ENCODE measurements at places on chromosomes 5 and 9.

DNA sequence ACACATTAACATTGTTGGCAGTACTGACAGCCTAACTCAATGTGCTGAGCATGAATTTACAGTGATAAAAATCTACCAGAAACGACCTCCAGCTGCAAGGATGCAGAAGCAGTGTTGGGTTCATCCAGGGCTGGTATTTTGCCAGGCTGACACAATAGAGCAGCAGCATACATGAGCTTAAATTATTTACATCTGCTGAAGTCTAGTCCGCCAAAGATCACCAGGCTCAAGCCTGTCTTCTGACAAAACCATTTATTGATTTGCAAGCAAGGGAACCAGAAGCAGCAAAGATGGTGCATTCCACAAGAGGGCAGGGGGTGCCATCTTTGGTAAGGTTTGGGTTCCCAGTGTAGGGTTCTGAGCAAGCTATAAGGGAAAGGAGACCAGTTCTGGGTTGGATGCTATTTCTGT is 8.7 kb upstream of the C5orf34 start:
- no peak for DNase-seq

DNA sequence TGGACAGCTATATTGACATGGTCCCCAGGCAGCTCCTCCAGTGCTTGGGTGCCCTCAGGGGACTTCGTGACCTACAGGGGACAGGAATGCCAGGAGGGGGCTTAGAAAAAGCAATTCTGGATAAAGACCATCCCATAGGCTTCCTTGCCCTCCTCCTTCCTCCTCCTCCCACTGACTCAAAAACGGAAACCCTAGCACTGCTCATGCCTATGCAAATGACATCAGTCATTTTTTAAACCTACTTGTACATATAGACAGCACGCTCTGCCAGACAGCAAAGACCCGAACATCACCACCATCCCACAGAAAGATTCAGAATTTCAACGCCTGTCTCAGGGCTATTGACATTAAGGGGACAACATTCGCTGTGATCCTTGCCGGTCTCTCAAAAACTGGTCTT is 11.0 kb downstream of the IGFBPL1 start:
- DNase-seq: no peak

GRCh38 chr5:83718936-83719495 is 1.6 kb downstream of the HAPLN1 start:
- DNase-seq: no peak

GRCh38 chr5:74640954-74641734 is 616 bp upstream of the ENC1 start:
- DNase-seq: no peak

- no peak for DNase-seq
These were observed 248.0 kb downstream of the KCTD16 start for GRCh38 chr5:144418719-144419118.

DNA sequence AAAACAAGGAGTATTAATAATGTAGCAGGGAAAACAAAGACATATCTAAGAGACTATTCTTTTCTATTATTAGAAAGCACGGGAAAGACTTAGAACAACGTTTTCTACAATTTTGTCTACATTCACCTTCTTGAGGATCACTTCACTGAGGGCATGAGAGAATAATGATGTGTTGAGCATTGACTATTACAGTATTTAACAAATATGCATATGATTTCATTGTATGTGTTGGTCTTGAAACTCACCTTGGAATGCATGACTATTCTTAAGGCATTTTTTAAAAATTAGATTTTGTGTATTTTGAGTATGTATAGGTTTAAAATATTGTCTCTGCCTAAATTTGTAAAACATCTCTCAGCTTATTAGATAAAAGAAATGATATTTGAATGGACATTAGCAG is 1.2 kb downstream of the FSD1L start:
- DNase-seq: no peak

DNA sequence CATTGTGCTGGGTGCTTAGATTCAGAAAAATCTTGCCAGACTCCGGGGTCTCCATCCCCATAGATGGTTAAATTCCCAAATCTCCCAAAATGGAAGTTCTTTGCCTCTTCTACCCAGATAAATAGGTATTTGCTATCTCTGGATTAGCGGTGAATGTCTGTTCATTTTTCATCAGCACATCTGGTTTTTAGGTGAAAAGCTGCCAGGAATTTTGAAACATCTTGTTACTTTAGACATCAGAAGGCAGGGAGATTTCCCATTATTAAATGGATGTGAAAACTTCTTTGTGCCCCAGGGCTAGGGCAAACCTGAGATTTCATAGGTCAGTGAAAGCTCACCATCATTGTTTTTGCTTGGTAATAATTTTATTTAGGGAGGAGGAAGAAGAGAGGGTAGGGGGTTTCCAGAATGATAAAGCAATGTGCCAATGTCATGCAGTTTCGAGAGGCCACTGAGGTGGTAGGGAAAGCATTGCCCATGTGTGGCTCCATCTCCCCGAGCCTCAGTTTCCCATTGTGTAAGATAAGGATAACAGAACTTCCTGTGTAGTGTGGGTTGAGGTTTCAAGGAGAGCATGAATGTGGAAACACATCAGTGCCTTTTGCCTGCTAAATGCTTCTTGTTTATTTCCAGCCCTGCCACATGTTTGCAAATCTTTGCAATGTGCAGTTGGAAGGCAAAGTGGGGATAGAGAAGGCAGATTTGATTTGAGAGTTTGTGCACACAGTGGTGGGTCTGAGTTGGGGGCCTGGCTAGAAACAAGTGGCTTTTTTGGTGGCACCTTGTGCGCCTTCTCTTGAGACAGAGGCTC is 147.2 kb upstream of the KLF4 start:
- no peak for DNase-seq

DNA sequence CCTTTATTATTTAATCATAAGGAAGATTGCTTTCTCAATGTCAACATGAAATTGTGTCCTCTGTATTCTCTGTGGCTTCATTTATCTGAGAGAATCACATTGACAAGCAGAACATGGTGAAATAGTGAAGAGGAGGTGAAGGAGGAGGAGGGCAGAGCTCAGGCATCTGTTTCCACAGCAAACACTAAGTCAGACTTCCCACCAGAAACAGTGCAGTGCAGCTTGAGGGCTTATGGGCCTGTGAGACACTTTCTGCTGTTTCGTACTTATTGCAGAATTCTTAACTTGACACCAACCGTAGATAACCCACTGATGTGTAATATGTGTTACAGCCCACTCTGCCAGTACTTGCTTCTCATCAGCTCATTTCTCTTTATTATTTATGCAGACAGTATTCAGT is 386.3 kb downstream of the DIRAS2 start:
- no peak for DNase-seq

- no peak for DNase-seq
These were observed 1.7 kb downstream of the TLE1 start for GRCh38 chr9:81687521-81688261.

DNA sequence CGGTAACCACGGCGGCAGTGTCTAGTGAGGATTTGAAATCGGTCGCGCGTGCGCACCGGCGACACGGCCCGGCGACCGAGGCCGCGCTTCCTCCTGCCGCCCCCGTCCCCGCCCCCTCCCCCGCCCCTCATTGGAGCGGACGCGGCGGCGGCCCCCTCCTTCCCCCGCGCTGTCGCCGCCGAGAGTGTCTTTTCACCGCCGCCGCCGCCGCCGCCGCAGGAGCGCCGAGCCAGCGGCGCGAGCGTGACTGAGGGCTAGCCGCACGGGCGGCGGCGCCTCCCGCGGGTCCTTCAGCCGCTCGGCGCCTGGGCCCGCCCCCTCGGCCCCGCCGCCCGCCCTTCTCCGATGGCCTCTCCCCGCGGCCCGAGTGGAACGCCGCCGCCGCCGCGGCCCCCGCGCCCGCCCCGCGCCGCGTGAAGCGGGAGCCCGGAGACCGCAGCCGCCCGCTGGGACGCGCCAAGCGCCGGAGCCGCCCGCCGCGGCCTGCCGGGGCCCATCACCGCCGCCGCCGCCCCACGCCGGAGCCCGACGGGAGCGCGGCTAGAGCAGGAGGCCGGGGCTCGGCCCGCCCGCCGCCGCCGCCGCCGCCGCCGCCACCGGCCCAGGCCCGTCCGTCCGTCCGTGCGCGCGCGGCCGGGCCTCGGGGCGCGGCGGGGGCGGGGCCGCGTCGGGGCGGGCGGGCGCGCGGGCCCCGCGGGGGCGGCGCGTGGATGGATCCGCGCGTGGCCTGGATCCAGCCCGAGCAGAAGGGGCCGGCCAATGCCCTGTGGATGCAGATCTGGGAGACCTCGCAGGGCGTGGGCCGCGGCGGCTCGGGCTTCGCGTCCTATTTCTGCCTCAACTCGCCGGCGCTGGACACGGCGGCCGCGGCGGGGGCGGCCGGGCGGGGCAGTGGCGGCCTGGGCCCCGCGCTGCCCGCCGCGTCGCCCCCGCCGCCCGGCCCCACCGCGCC is at the start of gene TENT4A:
TENT4A (plus strand) TSS at position 159 of the 952 bp plus-strand sequence; CDS start at position 711, 552 bp downstream.
- DNase-seq: no peak

GRCh38 chr9:99824378-99825171 is 2.9 kb downstream of the NR4A3 start:
- no peak for DNase-seq

DNA sequence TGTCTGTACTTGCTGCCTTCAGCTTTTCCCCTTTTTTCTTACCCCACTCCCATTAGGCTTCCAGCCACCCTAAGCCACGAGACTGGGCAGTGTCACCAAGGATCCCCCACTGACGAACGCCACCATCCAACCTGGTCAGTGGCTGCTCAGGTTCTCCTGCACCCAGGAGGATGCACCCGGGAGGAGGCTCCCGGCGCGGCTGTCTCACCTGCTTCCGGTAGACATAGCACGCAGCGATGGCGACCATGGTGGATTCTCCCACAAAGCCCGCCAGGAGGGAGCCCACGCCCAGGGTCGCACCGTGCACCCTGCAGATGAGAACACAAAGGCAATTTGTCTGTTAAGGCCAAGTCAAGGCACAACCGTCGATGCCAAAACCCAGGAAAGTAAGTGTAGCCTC is 48.1 kb downstream of the OTULIN start:
- DNase-seq: no peak

DNA sequence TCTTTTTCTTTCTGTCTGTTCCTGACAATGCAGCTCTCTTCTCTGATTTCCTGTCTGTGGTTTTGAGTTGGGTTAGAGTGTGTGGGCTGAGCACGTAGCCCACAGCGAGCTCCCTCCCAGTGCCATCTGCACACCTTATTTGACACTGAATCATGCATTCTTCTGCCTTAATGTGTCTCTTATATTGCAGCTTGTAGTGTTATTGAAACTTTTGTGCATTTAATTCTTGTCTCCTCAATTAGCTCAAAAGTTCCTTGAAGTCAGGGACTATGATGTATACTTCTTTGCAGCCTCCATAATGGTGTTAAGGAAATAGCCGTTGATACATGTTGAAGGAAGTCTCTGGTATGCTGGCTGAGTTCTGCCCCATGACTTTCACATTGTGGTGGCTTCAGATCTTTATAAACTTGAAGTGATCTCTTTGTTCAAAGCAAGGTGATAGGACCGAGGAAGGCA is 576.2 kb upstream of the CLINT1 start:
- DNase-seq: peak; percentile 29

GRCh38 chr5:2658881-2659470 is 92.5 kb downstream of the IRX2 start:
- DNase-seq: no peak

DNA sequence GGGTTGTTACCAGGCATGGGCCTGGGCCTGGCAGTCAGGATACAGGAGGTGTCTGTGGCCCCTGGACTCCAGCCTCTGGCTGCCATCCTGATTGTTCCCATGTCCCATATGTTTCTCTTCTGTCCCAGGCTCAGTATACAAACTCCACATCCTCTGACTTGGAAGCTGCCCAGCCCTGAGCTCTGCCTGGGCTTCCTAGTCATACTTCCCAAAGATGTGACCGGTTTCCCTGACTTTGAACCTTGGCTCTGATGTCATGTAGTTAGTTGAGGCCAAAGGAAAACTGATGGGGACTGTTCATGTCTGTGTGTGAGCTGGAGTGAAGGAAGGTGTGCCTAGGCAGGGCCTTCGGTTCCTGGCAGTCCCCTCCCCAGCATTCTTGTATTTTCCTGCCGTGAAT is 50.4 kb downstream of the CYSTM1 start:
- DNase-seq: no peak

GRCh38 chr9:133493845-133494540 is 15.1 kb upstream of the SLC2A6 start:
- no peak for DNase-seq

GRCh38 chr5:31390256-31390655 is 141.6 kb downstream of the DROSHA start:
- DNase-seq: no peak

GRCh38 chr9:137236936-137237421 is 4.1 kb upstream of the TUBB4B start:
- no peak for DNase-seq

DNA sequence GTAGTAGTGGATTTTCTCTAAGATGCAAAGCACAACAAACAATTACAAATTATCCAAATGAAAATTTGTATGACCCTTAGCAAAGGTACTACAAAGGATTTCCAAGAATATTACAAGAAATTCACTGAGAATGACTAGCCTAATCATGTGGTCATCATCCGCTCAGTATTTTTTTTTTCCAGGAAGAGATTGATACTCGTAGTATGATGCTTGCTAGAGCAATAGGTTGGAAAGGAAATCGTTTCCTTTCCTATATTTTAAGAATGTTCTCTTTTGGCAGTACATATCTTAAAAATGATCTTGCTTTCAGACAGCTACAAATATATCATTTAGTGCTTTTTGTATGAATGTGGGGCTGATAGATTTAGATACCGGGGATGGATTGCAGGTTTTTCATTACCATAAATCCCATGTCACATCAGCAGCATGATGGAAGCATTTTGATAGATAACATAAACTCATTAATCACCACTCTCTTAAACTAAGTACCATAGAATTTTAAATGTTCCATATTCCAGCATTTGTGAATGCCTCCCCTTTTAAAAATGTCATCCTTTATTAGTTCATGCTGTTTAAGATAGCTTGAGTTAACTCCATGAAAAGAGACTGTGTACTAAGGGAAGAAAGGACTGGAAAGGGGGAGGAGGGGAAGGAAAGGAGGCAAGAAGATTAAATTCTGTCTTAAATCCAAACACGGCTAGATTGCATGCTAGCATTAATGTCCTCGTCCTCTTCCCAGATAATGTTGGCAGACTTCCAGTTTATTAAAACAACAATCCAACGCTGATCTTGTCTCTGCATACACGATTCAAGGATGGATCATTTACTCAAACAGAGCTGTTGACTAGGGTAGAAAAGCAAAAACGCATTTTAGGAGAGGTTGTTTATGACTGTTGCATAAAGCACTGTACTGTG is 311.7 kb upstream of the ZNF608 start:
- no peak for DNase-seq

- DNase-seq: no peak
These were observed 109.8 kb downstream of the ACTL7B start for GRCh38 chr9:108746001-108746400.

- DNase-seq: no peak
These were observed 59.3 kb upstream of the AFAP1L1 start for GRCh38 chr5:149212198-149212951.

- no peak for DNase-seq
These were observed 25.0 kb downstream of the SH3PXD2B start for GRCh38 chr5:172429201-172429940.

DNA sequence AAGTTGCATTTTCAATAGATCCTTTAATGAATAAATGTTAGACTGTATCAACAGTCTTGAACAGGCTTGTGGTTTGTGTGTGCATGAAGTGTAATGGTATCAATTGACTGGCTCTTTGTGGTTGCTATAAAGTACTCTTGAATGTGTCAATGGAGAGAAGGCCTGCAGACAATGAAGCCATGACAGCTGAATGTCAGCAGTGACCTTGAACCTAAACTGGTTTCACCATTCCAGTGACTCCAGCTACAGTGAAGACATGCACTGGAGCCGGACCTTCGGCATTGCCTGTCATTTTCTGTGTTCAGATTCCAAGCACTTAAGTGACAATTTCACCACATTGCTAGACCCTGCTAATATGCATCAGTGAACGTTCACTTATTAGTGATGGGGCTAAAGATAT is 276.0 kb upstream of the TMEM161B start:
- DNase-seq: no peak

GRCh38 chr5:82057051-82057450 is 85.2 kb downstream of the ATG10 start:
- no peak for DNase-seq
